Left renal pelvis (tissue), 4 donors: ENCODE measurements at places on chromosomes 16 and 17. TPM values are rescaled to one million over a fixed set of nuclear protein-coding genes. Genes with fewer than 3 reads are reported as not detected.

The CCDC78 gene
- 2.7 TPM for polyA plus RNA-seq

The SLC52A1 gene
- 0.16 TPM for polyA plus RNA-seq

The TXNDC17 gene
- polyA plus RNA-seq = 49.1 TPM

The KCNJ12 gene
- 5.0 TPM for polyA plus RNA-seq

The DNAH2 gene
- polyA plus RNA-seq = 0.29 TPM

The HS3ST2 gene
- 0.18 TPM for polyA plus RNA-seq

The TBC1D28 gene
- not detected for polyA plus RNA-seq

The PRCD gene
- polyA plus RNA-seq = 3.2 TPM

The CRAMP1 gene
- 15.1 TPM for polyA plus RNA-seq

The ALDH3A1 gene
- polyA plus RNA-seq = 0.25 TPM

The TNS4 gene
- polyA plus RNA-seq = 0.18 TPM

The KRT20 gene
- polyA plus RNA-seq = 2.0 TPM

The NPIPA5 gene
- polyA plus RNA-seq = 41.3 TPM

The CIAO2B gene
- polyA plus RNA-seq = 77.3 TPM

The SLC12A3 gene
- polyA plus RNA-seq = 32.9 TPM

The OR3A3 gene
- polyA plus RNA-seq = not detected

The CCL7 gene
- polyA plus RNA-seq = not detected

The NPB gene
- polyA plus RNA-seq = 0.41 TPM

The CNGB1 gene
- 0.11 TPM for polyA plus RNA-seq

The TVP23A gene
- 2.3 TPM for polyA plus RNA-seq

The PRKCB gene
- 4.2 TPM for polyA plus RNA-seq

The KRTAP1-5 gene
- not detected for polyA plus RNA-seq
